Ascending aorta (tissue), 2 donors: ENCODE measurements at places on chromosomes 3 and 15.

DNA sequence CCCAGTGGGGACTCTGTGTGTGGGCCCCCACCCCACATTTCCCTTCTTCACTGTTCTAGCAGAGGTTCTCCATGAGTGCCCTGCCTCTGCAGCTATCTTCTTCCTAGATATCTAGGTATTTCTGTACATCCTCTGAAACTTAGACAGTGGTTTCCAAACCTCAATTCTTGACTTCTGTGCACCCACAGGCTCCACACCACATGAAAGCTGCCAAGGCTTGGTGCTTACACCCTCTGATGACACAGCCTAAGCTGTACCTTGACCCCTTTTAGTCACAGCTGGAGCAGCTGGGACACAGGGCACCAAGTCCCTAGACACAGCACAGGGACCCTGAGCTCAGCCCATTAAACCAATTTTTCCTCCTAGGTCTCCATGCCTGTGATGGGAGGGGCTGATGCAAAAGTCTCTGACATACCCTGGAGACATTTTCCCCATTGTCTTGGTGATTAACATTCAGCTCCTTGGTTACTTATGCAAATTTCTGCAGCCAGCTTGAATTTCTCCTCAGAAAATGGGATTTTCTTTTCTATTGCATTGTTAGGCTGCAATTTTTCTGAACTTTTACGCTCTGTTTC, 304.5 kb downstream of the OTOL1 start:
- DNase-seq: no peak

GRCh38 chr15:73183071-73183470, 130.8 kb downstream of the NEO1 start:
- DNase-seq: no peak

- no peak for DNase-seq
These were observed 36.7 kb downstream of the SMAD3 start for GRCh38 chr15:67101911-67102598.

- no peak for DNase-seq
These were observed 70.5 kb downstream of the CHL1 start for GRCh38 chr3:267101-267500.

DNA sequence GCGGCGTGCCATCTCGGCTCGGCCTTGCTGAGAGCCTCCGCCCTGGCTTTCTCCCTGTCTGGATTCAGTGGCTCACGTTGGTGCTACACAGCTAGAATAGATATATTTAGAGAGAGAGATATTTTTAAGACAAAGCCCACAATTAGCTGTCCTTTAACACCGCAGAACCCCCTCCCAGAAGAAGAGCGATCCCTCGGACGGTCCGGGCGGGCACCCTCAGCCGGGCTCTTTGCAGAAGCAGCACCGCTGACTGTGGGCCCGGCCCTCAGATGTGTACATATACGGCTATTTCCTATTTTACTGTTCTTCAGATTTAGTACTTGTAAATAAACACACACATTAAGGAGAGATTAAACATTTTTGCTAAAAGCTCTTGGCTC, 54.1 kb downstream of the PLXNA1 start:
- DNase-seq: no peak
